ENCODE measurements at places on chromosomes 3 and 15.

DNA sequence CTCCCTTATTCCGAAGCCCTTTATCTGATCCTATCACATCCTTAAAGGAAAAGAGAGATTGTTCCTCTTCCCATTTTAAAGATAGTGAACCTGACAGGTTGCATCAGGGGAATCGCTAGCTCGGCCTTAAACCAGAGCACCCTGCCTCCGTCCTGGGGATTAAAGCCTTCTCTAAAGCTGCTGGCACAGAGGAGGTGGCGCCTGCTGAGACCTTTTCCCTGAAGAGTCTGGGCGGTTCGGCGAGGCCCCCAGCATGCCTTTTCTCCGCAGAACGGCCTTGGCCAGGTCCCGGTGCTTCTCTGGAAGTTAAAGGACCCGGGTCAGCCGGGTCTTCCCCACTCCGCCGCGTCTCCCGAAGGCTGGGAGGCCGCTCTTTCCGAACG lies 593 bp downstream of the FAM219B start:
- peak; percentile 8 for DNase-seq

- no peak for DNase-seq
These were observed 32.1 kb downstream of the FOXP1 start for GRCh38 chr3:71551311-71551919.

DNA sequence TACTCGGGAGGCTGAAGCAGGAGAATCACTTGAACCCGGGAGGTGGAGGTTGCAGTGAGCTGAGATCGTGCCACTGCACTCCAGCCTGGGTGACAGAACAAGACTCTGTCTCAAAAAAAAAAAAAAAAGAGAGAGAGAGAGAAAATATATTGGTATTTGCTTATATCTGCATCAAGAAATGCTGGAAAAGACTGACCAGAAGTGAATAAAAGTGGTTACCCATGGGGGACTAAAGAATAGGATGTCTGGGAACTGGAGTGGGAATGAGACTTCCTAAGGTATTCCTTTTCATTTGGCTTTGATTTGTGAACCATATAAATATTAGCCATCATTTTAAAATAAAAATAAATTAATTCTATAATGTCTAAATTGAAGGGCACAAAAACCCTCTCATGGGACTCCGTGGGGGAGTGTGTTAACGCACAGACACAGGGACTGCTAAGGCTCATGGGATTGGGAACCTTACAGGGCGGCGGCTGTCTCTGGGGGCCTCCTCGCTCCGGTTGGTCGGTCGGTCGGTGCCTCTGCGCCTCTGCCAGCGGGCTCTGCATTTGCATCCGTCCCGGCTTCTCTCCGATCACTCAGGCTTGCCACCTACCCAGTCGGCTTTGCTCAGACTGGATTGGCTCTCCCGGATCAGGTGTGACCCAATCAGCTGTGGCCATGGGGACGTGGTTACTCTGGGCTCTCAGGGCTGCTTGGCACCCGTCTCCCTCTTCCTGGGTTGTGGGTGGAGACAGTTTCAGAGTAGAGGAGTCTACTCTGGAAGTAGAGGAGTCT lies 12.7 kb upstream of the TSPAN3 start:
- peak; percentile 70 for DNase-seq

DNA sequence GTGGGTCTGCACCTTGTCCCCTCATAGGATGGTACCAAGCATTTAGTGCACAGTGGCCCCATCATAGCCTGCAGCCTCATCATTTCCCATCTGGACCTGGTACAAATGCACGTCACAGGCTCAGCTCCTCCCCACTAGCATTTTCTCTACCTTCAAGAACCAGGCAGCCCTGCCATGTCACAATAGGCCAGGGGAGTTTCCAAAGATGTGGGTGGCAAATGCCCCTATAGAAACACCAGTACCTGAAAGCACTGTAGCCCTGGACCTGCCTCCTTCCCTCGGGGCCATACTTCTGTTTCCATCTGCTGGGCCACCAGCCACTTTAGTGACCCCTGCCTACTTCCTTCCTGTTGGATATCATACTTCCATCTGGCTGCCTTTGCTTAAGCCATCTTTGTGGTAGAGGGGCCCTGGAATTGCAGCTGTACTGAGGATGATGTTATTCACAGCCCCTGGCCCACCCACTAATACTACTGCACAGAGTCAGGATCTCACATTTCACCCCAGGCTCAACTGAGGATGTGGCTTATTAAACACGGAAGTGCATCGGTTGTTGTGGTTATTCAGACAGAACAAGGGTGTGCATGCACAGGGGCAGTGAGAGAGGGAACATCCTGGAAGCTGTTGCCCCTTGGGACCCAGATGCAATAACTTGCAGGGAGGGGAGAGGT lies 3.8 kb downstream of the TCTA start:
- peak; percentile 85 for DNase-seq

DNA sequence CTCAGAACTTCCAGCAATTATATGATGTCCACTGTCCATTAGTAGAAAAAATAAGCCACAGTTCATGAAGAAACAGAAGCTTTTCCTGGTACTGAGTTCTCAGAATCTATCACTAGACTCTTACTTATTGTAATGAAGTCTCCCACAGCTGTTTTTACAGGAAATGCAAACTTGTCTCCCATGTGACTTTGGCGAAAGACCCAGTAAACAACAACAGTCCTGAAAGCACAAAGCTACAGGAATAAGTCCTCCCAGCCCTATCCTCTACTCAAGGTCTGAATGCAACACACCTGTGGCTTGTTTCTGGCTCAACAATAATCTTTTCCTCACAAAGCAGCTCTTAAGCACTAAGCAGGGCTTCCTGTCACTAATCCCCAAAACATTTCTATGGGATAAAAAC lies 55.9 kb downstream of the EOMES start:
- no peak for DNase-seq

DNA sequence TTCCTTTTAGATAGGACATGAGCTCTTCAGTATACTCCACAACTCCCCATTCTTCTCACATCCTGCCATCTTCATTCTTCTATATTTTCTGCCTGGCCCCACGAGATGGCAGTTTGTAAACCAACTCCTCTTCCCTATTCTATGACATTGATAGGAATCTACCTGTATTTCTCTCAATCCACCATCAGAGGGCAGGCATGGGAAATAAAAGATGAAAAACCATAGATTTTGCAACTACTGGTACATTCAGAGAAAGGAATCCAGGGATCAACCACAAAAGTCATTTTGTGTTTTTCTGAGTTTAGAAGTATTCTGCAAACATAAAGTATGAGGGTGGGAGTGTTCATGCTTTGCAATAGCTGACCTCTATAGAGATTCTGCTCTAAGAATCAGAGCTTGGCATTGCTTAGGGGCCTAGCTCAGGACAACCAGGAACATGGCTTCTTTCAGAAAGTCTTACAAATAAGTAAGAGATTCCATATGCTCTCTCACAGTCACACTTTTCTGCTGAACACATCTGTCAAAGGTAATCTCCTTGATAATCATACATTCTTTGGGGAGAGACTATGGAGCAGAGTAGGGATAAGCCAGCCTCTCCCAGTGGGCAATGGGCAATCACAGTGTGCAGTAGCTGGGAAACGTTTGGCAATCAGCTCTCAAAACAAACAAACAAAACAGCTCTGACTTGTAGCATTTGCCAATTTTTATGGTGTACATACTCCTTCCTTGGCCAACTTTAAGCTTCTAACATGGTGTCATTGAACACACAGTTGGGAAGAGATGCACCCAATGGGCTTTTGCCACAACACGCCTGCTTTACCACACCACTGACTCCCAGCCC lies 43.1 kb upstream of the SLC25A36 start:
- peak; percentile 2 for DNase-seq

DNA sequence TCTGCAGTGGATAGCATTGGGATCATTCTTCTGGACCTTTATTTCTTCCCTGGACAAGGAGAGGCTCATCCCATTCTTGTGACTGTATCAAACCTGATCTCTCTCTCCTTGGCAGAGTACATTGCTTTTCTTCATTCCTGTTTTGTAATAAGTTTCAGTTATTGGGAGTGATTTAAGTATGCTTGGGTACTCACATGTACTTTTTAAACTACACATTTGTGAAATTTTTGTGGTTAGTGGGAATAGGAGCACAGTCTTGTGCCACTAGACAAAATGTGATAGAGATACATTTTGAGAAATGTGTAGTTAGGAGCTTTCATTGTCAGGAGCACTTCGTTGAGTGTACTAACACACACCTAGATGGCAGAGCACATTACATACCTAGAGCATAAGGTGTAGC lies 262.6 kb downstream of the C3orf38 start:
- DNase-seq: no peak

DNA sequence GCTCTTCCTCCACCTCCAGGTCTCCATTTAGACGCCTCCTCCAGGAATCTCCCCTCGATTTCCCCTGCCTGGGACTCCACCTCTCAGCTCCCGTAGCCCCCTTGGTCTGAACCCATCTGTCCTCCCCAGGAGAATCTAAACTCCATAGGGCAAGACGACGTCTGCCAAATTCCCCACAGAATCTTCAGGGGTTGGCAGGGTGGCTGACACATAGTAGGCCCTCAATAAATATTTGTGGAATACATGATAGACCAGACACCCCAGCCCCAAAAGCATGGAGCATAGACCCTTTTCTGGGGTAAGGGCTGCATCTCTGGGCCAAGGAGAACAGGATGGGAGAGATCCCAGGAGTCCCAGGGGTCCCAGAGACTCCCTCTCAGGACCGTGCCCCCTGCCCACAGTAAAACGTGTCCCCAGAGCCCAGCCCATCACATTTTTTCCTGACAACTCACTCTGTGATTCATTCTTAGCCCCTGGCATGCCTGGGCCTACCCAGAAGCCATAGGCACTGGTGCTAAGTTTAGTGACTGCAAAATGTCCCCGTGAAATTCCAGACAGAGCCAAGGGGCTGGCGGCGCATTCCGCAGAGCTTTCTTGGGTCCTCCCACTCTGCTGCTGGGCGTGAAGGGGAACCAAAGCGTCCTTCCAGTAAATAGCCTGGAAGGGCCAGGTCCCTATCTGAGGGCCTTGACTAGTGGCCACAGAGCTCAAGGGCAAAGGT lies 78.0 kb upstream of the SLC6A6 start:
- no peak for DNase-seq

- no peak for DNase-seq
These were observed 775.8 kb downstream of the ZNF385D start for GRCh38 chr3:20975188-20975651.

GRCh38 chr3:56673781-56674457 lies 9.1 kb downstream of the TASOR start:
- no peak for DNase-seq

DNA sequence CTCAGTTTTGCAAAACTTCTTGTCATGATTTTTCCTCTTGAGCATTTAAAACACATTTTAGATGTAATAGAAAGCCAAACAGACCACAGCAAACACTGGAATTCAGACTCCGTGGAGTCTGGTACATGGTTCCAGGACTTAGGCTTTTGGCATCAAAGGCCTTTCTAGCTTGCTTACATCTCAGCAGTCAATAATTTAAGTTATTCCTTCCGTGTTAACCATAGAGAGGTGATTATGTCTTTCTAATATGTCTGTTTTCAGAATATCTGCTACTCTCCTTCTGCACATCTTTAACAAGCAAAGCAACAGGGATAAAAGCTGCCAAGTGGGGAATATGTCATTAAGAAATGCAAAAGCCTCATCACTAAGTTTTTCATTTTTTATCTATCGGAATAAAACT lies 171.7 kb upstream of the CRBN start:
- DNase-seq: no peak

- no peak for DNase-seq
These were observed 27.7 kb upstream of the PCOLCE2 start for GRCh38 chr3:142916605-142917004.

DNA sequence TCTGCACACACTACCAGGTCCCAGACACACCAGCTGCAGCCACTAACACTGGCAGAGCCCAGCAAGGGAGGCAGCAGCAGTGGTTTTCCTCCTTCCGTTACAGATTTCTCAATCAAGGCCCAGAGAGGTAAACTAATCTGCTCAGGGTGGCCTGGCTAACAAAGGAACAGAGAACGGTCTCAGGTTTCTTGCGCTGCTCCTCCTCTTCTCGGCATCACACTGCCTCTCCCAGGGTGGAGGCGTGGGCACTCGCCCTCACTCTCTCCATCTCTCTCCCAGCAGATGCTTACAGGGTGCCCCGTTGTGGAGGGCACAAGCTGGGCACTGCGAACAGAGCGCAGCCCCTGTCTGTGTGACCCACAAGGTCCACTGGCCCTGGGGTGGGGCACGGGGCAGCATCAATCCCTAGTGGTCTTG lies 228.7 kb downstream of the VPS13C start:
- no peak for DNase-seq

GRCh38 chr3:75140904-75141615 lies 523.1 kb upstream of the FRG2C start:
- DNase-seq: no peak

DNA sequence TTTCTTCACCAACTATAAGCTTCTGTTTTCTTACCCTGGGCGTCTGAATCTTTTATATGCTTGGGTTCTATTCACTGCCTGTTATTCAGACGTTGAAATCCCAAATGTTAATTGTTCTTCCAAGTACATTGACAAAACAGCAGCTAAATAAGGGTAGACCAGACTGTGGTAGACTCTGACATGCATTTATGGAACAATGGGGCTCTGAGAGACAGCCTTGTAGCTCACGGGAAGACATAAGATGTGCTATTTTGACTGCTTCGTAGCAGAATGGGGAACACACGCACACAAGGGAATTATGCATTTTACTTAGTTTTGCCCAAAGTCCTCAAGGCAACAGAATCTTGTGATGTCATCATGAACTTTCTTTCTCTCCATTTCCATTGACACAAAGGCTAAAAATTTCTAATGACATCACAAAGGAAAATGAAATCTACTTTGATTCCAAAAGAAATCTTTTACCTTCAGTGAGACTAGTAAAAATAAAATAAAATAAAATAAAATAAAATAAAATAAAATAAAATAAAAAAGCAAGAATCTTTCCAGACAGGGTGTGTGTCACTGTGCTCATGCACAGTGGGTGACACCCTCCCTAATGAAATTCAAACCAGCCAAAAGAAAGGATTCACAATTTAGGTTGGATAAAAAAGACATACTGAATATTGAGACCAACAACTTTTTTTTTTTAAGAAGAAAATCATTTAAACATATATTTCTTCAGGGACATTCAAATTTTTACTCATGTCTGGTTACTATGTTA lies 346.6 kb downstream of the ZBTB20 start:
- DNase-seq: no peak

- DNase-seq: no peak
These were observed 23.3 kb downstream of the GRIP2 start for GRCh38 chr3:14516738-14517345.

- no peak for DNase-seq
These were observed at the start of gene ITIH1 for GRCh38 chr3:52777127-52777958. ITIH1 (plus strand) TSS chr3:52777599; CDS start chr3:52777616, 17 bp downstream.

DNA sequence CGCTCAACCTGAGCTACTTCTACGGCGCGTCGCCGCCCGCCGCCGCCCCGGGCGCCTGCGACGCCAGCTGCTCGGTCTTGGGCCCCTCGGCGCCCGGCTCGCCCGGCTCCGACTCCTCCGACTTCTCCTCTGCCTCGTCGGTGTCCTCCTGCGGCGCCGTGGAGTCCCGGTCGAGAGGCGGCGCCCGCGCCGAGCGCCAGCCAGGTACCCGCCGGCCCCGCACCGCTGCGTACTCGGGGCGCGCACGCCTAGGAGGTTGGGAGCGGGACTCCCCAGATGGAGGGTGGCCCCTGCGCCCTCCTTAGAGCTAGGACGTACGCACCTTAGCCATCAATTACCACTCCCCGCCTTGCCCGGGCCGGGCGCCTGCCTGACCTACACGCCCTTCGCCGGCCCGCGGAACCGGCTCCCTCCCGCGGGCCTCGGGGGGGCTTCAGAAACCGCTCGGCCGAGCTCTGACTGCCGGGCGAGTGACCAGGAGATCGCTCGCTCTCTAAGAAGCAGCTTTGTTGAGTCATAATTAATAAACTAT lies 466 bp downstream of the NFKBIZ start:
- peak; percentile 34 for DNase-seq

GRCh38 chr3:13405614-13406013 lies 14.5 kb downstream of the NUP210 start:
- no peak for DNase-seq

GRCh38 chr3:43506644-43507043 lies 115.2 kb downstream of the ANO10 start:
- DNase-seq: no peak

Data from stimulated activated naive B cell treated with anti-CD40 and anti-IgM and Interleukin-4, amounts not matched to agents 10 μg/mL and 1 μg/mL and 100 μg/mL, for 72 hours (primary cell).